Cardiac fibroblast (primary cell): ENCODE measurements at places on chromosomes 7 and 10.
A peak's percentile ranks its signal among the peaks of the same experiment; 100 is the strongest.

- no peak for DNase-seq
These were observed 1.3 kb upstream of the PPRC1 start for GRCh38 chr10:102131286-102132170.

GRCh38 chr7:19552576-19552975, 156.3 kb downstream of the POLR1F start:
- DNase-seq, result no peak

DNA sequence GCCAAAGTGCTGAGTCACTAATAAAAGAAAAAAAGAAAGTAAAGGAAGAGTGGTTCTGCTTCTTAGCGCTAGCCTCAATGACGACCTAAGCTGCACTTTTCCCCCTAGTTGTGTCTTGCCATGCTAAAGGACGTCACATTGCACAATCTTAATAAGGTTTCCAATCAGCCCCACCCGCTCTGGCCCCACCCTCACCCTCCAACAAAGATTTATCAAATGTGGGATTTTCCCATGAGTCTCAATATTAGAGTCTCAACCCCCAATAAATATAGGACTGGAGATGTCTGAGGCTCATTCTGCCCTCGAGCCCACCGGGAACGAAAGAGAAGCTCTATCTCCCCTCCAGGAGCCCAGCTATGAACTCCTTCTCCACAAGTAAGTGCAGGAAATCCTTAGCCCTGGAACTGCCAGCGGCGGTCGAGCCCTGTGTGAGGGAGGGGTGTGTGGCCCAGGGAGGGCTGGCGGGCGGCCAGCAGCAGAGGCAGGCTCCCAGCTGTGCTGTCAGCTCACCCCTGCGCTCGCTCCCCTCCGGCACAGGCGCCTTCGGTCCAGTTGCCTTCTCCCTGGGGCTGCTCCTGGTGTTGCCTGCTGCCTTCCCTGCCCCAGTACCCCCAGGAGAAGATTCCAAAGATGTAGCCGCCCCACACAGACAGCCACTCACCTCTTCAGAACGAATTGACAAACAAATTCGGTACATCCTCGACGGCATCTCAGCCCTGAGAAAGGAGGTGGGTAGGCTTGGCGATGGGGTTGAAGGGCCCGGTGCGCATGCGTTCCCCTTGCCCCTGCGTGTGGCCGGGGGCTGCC, at the start of gene IL6:
IL6 (plus strand) TSS at position 294 of the 807 bp plus-strand sequence; CDS start at position 357, 63 bp downstream.
- DNase-seq, result peak; percentile 98

DNA sequence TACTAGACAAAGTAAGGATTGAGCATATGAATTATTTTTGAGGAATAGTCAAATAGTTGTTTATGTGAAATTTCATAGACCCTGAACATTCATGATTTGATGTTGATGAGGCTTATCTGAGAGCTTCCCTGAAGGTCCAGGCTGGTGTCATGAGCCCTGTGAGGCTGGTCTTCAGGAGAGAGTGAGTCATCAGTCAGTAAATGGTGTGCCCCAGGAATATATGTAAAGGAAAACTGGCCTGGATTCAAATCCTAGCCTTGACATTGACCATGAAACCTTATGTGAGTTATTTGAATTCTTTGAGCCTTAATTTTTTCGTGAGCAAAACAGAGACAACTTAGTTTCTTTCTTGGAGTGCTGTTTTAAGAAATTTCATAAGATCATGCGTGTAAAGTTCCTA, 6.2 kb downstream of the TMEM236 start:
- DNase-seq, result no peak
